CD14-positive monocyte (primary cell): ENCODE measurements at places on chromosomes 1 and 21.

- DNase-seq: no peak
Observed at GRCh38 chr1:63245186-63245585, 77.2 kb upstream of the FOXD3 start.

DNA sequence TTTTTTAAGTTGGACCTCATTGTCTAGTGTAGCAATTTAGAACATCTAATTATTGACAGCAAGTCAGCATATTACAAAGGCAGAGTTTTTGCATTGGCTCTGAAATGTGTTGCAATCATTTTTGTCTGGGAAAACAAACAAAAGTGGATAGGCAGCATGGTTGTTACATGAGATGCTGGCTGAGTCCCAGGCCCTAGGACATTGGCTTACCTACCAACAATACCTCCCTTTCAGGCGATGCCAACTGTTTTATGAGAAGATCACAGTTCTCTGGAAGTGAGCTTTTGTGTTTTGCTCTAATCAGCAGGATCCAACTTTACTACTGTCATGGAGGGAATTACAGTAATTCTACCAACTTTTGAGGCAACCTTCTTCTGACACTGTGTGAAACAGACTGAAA lies 71.5 kb upstream of the CXADR start:
- no peak for DNase-seq

GRCh38 chr1:155008015-155008941 lies 5.7 kb downstream of the ZBTB7B start:
- DNase-seq: peak; percentile 58

- DNase-seq: no peak
Observed at GRCh38 chr21:43790010-43790524, 690 bp downstream of the RRP1 start.

- DNase-seq: no peak
Observed at GRCh38 chr1:186076006-186076405, 299.0 kb downstream of the TPR start.

- no peak for DNase-seq
Observed at GRCh38 chr1:112488141-112488540, 20.6 kb upstream of the WNT2B start.

- no peak for DNase-seq
Observed at GRCh38 chr1:17007121-17007520, 4.6 kb downstream of the ATP13A2 start.

DNA sequence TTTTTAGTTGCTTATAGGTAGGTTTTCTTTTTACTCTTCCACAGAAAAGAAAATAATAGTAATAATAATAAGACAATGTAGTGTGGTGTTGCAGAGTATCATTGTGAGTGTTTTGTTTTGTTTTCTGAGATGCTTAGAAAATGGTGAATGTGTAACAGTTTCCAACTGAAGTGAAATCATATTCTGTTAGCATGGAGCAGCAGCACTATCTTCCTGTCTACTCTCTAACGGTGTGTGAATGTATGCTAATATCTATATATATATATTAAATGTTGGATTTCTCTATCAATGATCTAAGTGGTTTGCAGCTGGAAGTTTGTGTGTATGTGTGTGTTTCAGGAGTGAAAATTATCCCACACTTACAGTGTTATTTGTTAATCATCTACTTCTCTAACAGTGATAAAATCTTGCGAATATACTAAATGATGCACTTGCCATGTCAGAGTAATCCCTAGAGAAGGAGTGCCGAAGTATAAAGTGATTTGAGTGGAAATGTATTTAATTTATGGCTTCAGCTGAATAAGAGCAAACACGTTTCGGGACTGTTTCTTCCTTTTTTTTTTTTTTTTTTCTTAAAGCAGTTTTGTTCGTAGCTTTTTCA lies 377 bp downstream of the SAMD13 start:
- DNase-seq: no peak

- no peak for DNase-seq
Observed at GRCh38 chr1:167837326-167837725, 76.6 kb downstream of the ADCY10 start.

DNA sequence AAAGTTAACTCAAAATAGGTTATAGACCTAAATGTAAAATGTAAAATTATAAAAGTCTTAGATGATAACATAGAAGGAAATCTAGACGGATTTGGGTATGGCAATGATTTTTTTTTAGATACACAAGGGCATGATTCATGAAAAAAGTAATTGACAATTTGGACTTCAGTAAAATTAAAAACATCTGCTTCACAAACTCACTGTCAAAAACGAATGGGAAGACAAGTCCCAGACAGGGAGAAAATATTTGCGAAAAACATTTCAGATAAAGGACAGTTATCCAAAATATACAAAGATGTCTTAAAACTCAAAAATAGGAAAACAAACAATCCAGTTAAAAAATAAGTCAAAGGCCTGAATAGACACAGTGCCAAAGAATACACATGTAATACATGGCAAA lies 9.7 kb upstream of the PTGS2 start:
- no peak for DNase-seq

DNA sequence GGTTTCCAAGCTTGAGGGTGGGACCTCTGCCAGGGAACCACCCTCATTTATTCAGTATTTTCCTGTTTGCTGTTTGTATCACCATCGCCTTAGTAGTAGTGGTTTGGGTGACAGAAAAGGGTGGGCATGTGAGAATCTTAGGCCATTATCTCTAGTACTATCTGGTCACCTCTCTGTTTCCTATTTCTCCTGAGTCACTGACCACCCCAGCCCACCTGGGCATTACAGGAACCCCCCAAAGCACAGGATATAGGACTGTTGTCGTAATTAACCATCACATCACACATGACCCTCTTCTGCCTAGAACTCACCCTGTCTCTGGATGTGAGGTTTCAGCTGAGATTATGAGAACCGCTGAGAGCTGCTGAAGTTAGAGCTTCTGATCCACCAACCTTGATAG lies 60.4 kb downstream of the IL23R start:
- no peak for DNase-seq

GRCh38 chr1:42747125-42747524 lies 7.1 kb upstream of the CLDN19 start:
- peak; percentile 9 for DNase-seq

DNA sequence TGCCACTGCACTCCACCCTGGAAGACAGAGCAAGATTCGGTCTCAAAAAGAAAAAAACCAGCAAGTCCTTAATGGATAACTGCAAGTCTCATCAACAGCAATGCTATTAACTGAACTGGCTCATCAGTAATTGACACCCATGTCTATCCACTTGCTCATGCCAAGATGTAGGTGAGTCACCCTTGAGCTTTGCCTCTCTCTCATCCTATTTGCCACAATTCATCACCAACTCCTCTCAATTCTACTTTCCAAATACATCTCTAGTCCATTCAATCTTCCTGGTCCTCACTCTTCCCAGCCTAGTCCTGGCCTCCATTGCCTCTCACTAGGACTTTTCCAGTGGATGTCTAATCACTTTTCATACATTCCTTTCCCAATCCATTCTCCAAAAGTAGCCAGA lies 103.7 kb upstream of the PRMT6 start:
- no peak for DNase-seq

GRCh38 chr1:172497230-172497629 lies 35.7 kb upstream of the SUCO start:
- DNase-seq: no peak

DNA sequence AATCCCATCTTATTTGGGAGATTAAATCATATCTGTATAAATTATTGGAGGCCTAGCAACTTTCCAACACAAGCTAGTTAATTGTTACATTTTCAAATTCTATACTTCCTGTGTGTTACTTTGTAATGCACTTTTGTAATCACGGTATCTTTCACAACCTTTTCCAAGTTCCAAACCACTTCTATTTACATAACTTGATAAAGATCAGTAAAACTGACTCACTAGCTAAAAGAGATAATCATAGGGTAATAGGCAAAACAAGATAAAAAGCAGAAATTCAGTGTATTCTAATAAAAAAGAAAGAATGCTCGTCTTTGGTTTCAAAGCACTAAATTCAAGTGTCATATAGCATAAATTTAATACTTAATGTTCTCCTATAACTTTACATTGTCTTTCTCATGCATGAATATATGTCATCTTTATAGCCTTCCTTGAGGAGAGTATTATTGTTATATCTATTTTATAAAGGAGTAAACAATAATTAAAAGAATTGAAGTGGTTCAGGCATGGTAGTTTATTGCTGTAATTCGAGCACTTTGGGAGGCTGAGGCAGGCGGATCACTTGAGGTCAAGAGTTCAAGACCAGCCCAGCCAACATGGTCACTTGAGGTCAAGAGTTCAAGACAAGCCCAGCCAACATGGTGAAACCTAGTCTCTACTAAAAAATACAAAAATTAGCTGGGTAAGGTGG lies 66.4 kb downstream of the RGS13 start:
- no peak for DNase-seq

DNA sequence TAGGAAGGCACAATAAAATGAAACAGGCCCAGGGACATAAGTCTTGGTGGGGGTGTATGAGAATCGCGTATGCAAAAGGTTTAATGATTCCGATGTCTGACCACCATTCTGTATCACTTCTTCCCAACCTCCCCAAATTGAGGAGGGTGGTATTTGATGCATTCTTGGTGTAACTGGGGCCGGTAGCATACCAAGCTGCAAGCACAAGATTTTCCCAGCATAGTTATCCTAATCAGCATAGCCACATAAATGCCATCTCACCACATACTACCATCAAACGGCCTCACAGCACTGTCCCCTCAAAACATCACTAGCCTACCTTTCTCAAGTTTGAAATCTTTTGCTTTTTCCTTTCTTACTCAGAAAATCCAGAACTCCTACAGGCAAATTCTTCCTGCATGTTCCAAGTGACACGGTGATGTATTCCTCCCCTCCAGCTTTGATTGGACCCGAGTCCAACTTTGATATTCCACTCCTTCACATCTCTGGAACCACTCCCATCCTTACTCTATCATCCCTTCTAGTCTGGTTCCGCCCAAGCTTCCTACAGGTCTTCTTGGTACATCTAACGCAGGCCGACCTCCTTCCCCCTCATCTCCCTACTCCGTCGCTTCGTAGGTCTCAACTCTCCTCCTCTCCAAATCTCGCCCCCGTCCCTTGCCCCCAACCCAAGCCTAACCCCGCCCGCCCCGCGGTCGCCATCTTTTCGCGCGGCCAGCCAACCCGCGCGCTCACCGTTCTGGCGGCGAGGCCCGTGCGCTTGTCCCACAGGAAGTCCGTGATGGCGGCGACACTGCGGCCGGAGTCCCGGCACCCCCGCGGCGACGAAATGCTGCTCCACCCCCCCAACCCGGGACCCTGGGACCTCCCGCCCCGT lies 600 bp downstream of the CLK2 start:
- DNase-seq: peak; percentile 46

DNA sequence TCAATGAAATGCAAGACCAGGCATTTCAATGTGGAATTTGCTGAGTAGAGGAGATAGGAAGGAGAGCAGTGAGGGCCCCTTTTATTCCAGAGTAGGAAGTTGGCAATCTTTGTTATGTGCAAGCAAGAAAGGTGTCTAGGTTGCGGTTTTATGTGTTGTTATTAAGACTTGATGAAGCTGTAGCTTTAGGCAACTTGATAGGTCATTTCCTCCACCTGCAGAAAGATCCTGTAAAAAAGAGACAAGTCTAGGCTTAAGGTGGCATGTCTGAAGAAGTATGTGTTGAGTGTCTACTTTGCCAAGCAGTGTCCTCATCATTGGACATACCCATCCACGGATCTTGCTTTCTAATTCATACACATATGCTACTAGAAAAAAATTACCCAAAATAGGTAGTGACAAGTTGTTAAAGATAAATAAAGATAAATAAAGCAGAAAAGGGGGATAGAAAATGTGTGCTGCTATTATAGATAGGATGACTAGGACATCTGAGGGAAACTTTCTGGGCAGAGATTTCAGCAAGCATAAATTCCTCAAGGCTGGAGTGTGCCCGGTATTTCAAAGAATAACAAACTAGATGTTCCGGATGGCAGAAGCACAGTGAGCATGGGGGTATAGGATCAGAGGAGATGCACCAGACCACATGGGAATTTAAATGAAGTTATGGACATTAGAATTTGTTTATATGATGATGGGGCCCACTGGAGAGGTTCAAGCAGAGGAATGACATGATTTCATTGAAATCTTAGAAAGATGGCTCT lies 335.0 kb downstream of the TGFB2 start:
- no peak for DNase-seq

DNA sequence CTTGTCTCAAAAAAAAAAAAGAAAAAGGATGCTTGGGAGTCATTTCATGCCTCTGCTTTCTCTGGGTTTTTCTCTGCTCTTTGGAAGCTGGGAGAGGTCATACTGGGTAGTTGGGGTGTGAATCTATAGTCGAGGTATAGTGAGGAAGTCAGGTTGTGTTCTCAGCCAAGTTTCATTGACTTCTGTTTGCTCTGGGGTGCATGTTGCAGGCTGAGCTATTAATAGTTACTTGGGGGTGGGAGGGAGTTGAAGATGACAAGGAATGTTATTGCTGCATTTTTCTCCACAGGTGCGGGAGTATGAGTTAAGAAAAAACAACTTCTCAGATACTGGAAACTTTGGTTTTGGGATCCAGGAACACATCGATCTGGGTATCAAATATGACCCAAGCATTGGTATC lies 2.8 kb downstream of the RPL11 start:
- DNase-seq: no peak

DNA sequence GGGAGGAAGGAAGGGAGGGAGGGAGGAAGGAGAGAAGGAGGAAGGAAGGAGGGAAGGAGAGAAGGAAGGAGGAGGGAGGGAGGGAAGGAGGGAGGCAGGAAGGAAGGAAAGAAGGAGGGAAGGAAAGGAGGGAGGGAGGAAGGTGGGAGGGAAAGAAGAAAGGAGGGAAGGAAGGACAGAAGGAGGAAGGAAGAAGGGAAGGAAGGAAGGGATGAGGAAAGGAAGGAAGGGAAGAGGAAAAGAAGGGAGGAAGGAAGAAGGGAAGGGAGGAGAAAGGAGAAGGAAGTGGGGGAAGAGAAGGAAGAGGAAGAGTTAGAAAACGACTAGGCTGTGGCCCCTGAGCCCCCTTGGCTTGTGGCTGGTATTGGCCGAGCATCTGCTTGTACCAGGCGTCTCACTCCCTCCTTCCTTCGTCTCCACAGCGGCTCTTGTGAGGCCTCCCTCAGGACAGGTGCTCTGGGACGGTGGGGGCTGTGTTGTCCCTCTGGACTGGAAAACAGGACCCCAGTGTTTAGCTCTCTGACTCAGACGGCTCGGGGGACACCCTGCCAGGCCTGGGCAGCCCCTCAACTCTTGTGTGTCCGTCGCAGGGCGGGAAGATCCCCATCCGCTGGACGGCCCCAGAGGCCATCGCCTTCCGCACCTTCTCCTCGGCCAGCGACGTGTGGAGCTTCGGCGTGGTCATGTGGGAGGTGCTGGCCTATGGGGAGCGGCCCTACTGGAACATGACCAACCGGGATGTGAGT lies 36.2 kb upstream of the C1QA start:
- no peak for DNase-seq

- no peak for DNase-seq
Observed at GRCh38 chr21:24658026-24658425, 949.3 kb downstream of the MRPL39 start.
